ENCODE measurements at places on chromosomes 11 and 22.
A peak's percentile ranks its signal among the peaks of the same experiment; 100 is the strongest.

DNA sequence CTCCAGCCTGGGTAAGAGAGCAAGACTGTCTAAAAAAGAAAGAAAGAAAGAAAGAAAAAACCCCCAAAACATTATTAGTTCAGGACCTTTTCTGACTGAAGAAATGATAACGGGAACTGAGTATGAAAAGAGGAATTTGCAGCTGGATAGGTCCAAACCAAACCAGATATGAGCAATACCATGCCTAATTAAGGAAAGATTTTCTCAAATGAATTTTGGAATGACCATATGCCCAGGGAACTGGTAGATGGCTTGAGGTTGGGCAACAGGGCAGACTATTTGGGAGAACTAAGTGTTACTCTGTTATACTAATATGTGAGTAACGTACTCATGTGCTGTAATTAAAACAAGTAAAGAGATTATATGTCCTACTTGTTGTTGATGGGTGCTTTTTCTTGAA lies 186.1 kb downstream of the TMEM135 start:
- no peak for DNase-seq

GRCh38 chr22:24330636-24331035 lies 60.0 kb downstream of the SPECC1L start:
- no peak for DNase-seq

DNA sequence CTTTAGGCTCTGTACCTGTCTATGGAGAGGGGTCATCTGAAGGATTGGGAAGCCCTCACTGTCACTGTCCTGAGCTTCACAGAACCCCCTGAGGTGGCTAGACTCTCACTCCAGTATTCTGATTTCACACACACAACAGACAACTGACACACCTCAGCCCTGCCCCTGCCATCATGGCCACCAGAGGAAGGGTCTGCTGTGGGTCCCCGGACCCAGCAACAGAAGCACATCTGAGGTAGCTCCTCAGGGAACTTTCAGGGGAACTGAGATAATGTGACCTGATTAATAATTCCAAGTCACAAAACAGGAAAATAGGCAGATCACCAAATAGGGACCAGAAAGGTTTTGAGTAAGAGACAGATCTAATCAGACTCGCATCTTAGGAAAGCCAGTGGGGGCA lies 7.5 kb upstream of the C22orf39 start:
- no peak for DNase-seq

GRCh38 chr22:48574776-48575617 lies 1252.7 kb downstream of the BRD1 start:
- DNase-seq = peak; percentile 73

GRCh38 chr22:24816806-24817205 lies 10.8 kb downstream of the SGSM1 start:
- DNase-seq = no peak

Data from neural crest cell (in vitro differentiated cells).